D721Med (cell line): ENCODE measurements at places on chromosomes 16 and 17.

DNA sequence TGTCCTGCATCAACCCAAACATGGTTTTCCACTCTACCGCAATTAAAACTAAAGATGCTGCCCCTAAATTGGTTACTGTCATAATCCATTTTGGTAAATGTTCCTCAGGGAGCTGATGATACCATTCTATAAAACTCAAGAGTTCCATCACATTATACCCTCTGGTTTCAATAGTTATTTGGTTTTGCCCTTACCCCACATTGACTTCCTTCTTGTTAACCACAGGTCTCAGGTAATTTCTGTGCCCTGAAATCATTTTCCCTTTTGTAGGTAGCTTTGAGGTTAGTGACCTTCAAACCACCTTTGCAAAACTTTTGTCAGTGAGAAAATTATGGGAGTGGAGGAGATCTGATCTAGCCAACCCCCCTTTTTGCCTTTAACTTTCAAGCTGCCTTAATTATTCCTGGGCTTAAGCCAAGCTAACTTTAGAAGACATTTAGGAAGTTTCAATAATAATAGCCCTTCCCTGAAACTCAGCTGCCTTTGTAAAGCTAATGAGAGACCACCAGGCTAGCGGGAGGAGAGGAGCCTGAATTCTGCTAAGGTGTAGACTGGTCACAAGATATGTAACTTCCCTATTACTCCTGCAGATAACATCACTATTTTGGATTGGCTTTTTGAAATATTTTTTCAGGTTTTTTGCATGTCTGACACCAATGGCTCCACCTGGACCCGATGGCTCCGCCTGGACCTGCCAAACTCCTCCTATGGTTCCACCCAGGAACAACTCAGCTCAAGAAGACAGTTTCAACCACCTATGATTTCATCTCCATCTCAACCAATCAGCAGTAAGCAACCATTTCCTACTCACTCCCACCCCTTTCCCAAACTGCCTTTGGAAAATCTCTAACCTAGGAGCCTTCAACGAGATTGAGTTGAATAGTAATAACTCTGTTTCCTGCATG, 224.9 kb downstream of the HS3ST3B1 start:
- DNase-seq: no peak

DNA sequence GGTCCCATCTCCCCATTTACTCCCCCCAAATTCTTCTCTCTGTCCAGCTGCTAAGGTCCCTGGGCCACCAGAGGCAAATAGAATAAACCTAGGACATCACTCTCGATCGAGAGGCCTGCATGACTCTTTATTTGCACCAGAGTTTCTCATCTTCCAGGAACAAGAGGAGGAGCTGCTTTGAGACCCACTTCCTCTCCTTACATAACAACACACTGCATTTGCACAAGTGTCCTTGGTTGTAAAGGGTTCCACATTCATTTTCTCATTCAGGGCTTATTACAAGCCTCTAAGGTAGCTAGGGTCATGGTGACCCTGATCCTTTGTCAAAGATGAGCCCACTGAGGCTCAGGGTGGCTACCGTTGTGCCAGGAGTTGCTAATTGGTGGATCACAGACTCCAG, 38.1 kb upstream of the RHOT1 start:
- no peak for DNase-seq

- no peak for DNase-seq
Observed at GRCh38 chr16:83010776-83011720, 384.3 kb downstream of the CDH13 start.

- no peak for DNase-seq
Observed at GRCh38 chr17:69725146-69725545, 310.6 kb downstream of the MAP2K6 start.

DNA sequence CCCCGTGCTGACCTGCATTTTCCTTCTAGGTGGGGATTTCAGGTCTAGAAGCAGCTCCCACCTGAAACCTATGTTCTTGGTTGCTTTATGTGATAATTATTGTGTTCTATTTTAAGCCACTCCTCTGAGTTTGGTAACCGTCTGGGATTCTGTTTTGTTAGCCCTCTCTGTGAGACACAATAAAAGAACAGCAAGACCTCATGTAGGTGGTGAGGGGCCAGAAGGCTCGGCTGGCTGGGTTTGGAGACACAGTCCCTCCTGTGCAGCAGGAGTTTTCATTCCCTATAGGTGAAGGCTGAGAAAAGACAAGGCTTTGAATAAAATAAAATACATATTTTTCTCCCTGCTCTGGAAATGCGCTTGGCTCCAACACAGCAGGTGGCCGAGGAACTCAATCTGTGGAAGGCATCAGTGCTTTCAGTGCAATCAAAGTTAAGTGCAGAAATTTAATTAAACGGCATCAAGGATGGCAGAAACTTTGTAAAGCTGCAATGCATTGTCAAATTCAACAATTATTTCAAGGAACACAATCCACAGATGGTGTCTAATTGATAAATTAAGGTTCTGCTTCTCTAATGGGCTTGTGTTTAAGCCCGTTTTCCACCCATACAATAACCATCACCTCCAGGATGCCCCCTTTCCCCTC, 107.8 kb downstream of the MSI2 start:
- DNase-seq: no peak

DNA sequence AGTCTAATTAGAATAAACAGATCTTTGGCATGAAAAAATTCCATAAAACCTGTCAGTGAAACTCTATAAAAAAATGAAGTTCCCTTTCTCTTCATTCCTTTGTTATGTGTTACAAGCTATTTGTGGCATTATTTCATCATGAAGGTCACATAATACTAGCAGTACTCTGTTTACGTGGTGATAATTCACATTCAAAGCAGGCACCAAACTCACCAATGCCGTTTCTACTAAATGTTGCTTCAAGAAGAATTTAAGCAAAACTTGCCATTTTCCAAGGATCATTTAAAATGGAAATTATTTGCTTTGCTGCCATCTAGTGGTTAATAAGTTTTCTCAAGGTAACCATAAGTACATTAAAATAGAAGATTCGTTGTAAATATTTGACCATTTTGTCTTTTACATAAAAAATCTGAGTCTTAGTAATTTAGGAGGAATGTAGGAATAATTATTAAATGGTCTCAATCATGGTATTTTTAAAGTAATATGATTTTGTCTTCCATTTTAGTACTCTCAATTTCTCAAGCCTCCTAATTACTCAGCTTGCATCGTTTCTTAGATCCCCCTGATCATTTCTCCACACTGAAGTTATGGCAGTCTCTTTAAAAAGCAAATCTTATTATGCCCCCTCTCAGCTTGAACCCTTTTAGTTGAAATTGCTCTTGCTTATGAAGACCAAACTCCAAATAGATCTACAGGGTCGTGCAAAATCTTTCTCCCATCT, 80.8 kb downstream of the OMG start:
- DNase-seq: no peak

- no peak for DNase-seq
Observed at GRCh38 chr17:65857718-65858117, 296.3 kb upstream of the AXIN2 start.

- DNase-seq: no peak
Observed at GRCh38 chr16:27189335-27189972, 13.9 kb upstream of the KDM8 start.

DNA sequence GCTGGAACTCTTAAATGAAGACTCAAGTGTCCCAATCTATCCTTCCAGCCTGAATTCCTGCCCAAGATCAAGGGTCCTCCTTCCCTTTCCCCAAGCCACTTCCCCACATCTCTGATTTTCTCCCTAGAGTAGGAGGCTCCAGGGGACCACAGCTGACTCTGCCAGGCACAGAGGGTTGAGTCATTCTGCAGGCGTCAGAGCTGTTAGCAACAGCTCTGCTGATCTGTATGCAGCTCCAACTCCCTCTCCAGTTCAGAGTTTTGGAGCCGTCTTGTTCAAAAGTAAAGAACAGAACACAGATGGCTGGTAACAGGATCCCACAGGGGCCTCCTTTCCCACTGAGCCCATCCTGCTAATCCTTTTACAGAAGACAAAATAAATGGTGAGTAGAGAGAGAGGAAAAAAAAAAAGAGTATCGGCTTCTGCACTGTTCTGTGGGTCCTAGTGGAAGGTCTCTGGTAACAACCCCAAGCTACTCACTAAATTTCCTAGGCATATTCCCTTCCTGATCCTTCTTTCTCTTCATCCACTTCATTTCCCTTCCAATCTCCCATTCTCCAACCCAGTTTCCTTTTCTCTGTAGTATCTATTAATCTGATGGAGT, 13.4 kb upstream of the TAOK1 start:
- DNase-seq: no peak

DNA sequence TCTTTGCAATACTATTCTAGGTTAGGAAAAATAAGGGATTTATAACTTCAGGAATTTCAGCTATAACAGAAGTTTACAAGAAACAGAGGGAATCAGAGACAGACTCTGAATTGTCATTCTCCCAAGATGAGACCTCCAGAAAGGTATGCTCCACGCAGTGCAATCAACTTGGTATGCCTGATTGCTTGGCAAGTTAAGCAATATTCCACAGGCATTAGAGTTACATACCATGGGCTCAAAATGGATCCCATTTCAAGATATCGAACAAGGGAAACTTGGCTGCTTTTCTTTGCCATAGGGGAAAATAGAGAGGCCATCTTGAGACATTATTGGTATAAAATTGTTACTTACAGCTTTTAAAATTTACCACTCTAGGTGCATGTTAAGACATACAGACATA, 615.6 kb upstream of the SOX9 start:
- DNase-seq: no peak

GRCh38 chr17:74852237-74853047, 7.2 kb downstream of the GRIN2C start:
- peak; percentile 57 for DNase-seq

DNA sequence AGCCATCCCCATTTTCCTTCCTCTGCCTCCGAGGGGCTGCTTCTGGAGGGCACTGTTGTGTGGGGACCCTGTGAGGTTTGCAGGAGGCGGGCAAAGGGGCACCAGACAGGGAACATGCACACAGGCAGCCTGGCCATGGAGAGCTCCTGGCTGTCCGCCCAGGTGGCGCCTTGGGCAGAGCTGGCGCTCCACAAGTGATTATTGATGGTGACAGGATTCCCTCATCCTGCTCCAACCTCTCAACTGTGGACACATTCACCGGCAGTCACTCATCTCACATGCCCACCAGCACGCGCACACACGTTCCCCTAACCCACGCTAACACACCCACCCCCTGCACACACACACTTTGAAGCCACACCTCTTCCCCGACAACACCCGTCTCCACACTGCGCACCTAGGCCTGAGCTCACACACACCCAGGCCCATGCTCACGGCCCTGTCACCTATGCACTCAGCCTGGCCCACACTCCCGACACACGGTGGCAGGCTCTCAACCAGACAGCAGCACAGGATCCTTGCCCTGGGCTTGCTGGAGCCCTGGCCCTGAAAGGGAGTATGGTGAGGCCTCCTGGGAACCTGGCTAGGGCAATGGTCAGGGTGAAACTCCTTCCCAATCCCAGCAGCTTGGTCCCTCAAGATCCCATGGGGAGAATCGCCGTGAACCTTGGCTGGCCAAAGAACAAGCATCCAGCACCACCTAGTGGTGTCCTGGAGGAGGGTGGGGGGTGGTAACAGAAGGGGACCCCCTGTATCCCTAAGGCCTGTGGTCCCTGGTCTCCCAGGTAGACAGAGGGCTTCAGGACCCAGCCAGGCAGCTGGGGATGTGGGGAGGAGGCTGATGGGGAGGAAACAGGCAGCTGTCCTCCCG, 3.6 kb downstream of the PNMT start:
- DNase-seq: peak; percentile 92

- DNase-seq: no peak
Observed at GRCh38 chr16:1043881-1044451, 28.6 kb upstream of the SSTR5 start.

DNA sequence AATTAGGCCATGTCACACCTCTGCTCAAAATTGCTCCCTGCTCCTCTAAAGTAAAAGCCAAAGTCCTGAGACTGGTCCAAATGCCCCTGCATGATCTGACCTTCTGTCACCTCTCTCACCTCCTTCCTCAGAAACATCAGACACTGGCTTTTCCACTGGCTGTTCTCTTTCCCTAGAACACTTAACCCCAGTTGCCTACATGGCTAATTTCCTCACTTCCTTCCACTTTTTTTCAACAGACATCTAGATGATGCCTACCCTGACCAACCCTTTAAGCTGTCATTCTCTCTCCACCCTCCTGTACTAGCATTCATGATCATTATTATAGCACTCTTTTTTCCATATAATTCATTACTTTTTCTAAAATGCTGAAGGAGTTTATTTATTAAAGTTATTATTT, 31.0 kb downstream of the CCT6B start:
- no peak for DNase-seq

DNA sequence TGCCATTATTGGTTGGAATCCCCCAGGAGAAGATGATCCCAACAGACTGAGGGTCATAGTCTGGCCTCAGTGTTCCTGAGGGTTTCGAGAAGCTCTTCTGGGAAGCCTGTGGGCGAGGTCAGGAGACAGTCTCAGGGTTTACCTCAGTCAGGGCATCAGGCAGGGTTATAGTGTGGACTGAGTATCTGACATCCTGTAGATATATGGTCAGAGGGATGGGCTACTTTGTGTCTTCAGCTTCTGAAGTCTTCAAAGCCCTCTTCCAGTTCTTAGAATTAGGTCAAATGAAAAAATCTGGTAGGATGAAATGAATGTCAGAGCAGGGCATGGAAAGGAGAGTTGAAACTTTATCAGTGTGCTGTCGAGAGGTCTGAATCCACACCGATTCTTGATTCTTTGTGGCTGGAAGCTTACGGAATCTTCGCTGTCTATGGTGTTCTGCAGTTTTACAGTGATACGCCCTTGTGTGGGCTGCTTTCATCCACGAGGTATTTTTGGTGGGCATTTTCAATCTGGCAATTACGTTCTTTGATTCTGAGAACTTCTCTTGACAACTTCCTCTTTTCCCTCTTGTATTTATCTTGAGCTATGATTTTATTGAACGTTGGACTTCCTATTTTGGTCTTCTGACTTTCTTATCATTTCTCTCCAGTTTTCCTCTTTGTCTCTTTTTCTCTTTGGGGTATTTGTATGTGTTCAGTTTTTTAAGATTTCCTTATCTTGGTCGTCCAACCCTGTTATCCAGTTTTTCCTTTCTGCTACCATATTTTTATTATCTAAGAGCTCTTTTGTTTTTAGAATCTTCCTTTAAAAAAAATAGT, 30.4 kb downstream of the BPTF start:
- no peak for DNase-seq

DNA sequence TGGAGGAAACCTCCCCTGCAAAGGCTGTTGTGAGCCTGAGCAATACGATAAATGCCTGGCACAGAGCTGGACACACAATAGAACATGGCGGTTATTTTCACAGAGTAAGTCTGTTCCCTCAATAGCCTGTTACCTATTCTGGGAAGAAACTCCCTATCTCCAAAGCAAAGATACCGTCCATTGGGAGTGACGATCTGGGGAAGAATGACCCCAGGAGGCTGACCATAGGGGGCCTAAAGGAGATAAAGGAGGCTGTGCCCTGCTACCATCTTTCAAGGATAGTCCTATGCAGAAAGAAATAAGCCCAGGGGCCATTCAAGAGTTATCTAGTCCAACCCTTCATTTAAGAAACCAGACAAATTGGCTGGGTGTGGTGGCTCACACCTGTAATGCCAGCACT, 4.1 kb upstream of the AXIN2 start:
- no peak for DNase-seq

GRCh38 chr17:51097708-51098446, 22.8 kb downstream of the SPAG9 start:
- no peak for DNase-seq

GRCh38 chr17:80116921-80117380, 15.6 kb downstream of the GAA start:
- no peak for DNase-seq

- DNase-seq: no peak
Observed at GRCh38 chr17:58270476-58271215, 10.1 kb downstream of the MPO start.

- DNase-seq: no peak
Observed at GRCh38 chr17:79629548-79630049, 18.7 kb upstream of the RBFOX3 start.
